ENCODE measurements at places on chromosomes 11 and 22.

DNA sequence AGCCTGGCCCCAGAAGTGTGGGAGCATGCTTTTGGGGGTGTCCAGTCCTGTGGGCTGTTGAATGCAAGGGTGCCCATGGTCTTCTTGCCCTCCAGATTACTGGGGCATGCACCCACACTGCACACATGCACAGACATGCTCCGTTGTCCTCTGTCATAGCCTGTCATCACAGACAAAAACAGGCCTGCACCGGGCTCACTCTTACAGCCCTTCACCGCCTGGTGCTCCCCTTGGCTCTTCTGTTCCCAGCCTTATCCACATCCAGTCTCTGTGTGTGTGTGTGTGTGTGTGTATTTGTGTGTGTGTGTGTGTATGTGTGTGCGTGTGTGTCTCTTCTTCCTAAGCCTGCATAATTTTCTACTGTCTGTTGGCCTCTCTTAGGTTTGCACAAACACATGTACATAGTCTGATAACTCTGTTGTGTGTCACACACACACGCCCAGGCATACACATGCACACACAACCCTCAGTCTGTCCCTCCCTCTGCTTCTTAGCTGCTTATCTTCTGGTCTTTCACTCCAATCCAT lies 23.4 kb upstream of the NECTIN1 start:
- no peak for DNase-seq

- no peak for DNase-seq
Measured at GRCh38 chr11:60926500-60926899, 2.2 kb downstream of the TMEM132A start.

GRCh38 chr22:37472418-37473006 lies 13.7 kb downstream of the MFNG start:
- no peak for DNase-seq

DNA sequence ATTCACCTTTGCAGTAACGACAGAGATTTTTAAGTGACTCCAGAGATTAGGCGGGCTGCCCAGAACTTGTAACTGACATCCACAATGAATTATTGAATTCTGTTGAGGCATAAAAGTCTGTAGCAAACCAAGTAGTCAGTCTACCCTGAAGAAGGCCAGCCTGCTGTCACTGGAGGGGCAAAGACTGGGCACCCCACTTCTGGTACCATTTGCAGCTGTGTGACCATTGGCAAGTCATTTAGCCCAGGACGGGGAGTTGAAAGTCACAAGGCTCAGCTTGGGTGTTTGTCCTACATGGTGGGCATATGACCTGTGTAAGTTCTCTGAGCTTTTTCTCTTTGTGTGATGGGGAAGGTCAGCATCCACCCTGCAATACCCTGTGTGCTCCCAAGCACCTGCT lies 119.4 kb downstream of the ARHGAP8 start:
- DNase-seq = no peak

DNA sequence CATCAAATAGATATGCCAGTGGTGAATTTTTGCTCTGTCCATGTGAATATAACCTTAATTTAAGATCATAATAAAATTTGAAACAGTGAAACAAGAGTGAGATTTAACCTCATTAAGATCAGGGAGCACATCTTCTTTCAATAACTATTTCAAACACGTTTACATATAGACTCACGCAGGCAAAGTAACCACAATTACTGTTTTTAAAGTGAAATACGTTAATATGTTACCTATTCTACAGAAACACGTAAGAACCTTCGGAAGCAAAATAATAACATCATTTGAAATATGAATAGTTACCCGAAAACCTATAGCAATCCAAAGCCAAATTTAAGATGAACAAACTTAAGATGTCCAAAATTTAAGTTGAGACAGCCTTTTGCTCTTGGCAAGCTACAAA lies 136.2 kb upstream of the ZC3H12C start:
- DNase-seq = no peak

DNA sequence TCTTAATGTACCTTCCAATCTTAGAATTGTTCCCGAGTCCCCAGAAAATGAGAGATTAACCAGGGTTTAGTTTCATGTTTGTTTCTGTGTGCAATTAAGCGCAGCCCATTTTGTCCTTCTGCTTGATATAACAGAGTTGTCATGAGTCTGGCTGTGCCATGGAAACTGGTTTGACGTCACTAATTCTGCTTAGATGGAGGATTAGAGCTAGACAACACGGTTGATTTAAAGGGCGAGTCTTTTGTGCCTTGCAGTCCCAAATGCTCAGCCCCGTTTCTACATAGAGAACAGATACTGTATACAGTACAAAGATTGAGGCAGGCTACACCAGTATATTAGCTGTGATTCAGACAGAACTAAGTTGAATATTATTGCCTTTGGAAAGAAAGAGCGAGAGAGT lies 45.5 kb upstream of the ALKBH3 start:
- DNase-seq = no peak

DNA sequence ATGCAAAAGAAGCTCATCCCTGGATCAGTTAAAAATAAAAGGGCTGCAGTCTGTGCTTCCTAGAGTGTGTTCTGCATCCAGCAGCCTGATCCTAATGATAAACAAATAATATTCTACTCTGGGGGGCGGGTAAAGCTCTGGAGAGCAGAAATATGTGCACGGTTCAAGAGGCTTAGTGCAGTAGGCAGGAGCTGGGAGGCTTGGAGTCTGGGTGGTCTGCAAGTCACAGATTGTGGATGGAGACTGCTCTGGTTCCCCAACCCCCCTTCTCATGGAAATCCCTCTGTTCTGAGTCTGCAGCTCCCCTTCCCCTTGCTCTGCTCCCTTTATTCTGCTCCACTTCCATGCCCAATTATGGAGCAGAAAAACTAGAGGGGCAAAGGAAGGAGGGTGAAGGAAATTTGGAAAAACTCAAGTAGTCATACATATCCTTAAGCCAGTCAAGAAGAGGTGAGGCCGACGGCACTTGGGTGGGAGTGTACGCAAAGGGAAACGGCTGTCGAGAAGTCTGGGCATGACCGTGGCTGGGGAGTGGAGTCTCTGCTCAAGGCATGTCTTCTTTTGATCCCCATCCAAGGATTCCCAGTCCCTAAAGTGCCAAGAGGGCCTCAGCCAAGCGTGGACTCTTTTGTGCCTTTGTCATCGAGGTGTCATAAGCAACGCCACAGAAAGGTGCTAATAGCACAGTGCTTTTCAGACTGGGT lies 16.3 kb upstream of the CLMP start:
- no peak for DNase-seq

GRCh38 chr11:90318651-90319050 lies 95.8 kb upstream of the CHORDC1 start:
- no peak for DNase-seq

DNA sequence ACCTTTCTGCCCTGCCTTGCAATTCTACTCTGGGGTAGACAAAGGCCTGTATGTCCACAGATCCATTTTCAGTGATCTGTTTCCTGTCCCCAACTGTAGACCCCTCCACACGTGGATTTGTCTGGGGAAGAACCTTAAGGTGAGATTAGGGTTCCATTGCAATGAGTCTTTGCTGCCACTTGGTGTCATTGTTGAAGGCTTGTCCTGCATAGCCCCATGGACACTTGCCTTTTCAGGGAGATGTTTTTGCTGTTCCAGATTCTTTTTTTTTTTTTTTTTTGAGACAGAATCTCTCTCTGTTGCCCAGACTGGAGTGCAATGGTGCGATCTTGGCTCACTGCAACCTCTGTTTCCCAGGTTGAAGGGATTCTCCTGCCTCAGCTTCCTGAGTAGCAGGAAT lies 21.8 kb downstream of the SERPING1 start:
- no peak for DNase-seq

DNA sequence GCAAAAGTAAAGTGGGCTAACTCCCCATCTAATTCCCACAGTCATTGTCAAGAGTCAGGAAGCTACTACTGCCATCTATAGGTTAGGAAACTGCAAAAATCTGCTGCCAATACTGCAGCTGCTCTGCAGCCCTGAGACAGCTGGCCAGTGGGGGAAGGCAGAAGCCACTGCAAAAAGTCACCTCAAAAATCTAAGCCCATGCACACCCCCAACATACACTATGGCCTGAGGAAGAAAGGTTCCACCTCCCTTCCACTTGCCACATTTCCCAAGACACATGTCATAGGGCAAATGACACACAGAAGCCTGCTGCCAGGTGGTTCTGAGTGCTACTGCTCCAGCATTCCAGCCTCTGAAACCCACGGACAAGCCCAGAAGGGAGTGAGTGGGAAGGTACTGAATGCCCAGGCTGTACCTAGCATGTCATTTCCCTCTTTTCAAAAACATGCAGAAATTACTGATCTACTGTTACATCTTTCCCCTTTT lies 36.9 kb downstream of the DGCR2 start:
- no peak for DNase-seq

DNA sequence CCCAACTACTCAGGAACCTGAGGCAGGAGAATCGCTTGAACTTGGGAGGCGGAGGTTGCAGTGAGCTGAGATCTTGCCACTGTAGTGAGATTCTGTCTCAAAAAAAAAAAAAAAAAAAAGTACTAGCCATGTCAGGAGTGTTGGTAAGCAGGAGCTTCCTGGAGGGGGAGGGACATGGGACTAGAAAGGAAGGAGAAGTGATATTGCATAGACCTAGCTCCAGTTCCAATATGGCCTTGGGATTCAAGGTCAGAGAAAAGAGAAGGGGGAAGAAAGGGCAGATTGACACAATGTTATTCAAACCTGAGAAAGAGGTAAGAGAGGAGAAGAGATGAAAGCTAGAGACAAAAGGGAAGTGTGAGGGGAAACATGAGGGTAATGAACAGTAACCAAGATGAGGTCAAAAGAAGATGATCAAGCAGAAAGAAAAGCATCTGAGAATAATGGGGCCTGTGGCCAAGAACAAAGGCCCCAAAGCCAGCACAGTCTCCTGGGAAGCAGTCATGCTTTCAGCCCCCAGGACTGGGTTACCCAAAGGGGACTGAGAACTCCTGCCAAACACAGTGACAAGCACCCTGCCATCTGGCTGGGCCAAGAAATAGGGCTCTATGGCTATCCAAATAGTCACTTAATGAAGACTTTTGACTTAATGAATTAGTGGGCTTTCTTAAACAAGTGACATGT lies 51.7 kb upstream of the FTH1 start:
- DNase-seq = no peak

- no peak for DNase-seq
Measured at GRCh38 chr11:107969219-107969618, 39.5 kb upstream of the CUL5 start.

GRCh38 chr22:40218723-40219294 lies 41.1 kb downstream of the TNRC6B start:
- DNase-seq = no peak

DNA sequence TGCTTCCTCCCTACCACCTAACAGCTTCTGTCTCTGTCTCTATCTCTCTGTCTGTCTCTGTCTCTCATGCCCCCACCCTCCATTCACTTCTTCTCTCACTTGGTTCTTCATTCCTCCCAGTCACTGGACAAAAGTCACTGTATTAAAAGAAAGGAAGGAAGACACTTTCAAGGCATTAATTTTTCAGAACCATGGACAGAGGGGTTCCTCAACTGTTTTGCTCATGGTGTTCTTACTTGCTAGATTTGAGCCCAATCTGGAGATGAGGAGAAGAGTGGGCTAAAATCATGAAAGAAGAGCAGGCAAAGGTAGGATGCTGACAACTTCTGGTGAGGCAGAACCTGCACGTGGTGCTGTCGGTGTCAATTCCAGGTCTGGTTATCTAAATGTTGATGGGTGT lies 116.7 kb upstream of the LARGE1 start:
- no peak for DNase-seq

- peak; percentile 34 for DNase-seq
Measured at GRCh38 chr11:36265793-36266628, 23.2 kb downstream of the COMMD9 start.

DNA sequence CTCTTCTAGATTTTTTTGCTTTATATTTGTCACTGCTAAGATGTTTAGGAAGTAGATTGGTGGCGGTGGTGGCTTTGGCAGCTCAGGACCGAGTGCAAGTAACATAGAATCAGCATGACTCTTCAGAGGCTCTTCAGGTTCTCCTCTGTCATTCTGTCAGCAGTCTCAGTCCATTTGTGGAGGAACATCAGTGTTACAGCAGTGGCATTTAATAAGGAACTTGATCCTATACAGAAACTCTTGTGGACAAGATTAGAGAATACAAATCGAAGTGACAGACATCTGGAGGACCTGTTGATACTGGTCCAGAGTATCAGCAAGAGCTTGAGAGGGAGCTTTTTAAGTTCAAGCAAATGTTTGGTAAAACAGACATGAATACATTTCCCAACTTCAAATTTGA lies 82.2 kb upstream of the GNAZ start:
- DNase-seq = no peak

DNA sequence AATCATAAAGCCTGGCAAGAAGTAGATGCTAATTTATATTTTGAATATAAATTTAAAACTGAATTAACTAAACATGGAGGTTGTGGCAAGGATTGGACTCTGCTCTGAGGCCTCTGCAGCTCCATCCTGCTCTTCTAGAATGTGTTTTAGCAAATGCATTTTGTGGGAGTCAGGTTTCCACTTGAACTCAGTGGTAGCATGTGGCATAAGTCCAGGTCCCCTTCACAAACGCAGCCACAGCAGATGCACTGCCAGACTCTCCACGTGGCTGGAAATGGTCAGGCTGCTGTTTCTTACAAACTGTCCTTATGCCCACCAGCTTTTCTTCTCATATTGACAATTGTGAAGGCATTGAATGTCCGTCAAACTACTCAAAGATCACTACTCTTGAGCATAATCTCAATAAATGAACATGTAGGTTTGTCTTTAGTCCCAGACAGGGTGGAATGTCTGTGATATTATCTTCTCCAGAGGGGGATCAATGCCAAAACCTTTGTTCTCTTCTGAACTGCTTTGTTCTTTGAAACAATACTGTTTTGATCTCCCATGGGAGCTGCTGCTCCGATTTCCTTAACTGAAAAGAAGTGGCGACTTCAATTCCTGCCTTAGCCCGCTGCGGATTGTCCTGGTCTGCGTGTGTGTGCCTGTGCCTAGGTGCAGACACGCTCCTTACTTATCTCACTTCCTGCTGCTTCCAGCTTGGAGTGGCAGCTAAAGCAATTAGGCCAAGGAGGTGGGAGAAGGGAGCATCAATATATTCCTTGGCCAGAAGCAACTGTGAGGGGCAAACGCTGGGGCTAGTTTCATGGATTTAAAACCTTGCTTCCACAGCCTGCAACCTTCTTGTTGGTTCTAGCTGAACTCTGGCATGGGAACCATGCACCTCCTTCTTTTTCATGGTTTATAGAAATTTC lies 24.2 kb downstream of the EIF4G2 start:
- no peak for DNase-seq

DNA sequence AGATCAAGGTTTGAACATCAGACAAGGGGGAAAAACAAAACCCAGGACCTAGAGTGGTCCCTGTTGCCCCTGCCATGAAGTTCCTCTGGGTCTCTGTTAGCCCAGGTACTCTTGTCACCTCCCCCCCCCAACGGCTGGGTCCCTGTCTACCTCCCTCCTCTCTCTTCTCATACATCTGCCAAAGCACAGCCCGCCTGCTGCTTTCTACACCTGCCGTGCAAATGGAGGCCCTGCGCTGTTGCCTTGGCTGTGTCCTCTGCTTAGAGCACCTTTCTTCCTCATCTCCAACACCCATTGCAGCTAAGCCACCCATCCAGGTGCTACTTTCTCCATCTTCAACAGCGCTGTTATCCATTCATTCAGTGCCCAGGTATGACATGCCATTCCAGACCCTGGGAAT lies 99.2 kb downstream of the TP53I11 start:
- DNase-seq = no peak

Measured in thymus (tissue), 14 donors.